ENCODE measurements at places on chromosomes 7 and 10.

DNA sequence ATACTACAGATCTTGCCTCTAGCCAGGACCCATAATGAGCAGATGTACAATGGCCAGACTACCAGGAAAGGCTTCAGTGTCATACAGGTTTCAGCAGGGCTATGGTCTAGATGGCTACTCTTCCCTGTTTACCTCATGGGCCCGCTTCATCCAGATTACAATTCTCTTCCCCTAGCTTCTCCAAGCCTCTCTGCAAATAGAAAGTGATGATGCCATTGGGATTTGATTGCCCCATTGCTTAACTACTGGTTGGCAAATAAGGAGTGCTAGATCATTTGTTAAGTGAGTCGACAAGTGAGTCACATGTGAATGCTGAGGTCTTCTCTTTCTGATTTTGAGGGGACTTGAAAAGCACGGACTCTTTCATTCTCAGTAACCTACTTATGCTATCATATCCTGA, 361.5 kb upstream of the LRRTM3 start:
- DNase-seq = no peak

- DNase-seq = no peak
Observed at GRCh38 chr7:957418-958220, 3.1 kb upstream of the ADAP1 start.

DNA sequence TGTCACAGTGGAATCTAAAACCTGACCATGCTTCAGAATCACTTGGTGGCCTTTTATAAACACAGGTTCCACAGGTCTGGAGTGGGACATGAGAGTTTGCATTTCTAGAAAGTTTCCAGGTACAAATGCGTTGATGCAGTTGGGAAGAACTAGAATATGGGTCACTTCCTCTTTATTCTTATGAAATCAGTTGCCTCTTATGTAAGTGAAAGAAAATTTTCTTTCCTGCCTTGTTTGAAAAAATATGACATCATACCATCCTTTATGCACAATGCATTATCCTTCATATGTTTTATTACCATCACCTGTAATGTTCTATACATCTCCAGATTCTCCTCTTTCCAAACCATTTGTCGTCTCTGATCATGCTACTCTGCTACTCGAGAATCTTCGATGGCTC, 44.0 kb downstream of the PLXNA4 start:
- DNase-seq = no peak

DNA sequence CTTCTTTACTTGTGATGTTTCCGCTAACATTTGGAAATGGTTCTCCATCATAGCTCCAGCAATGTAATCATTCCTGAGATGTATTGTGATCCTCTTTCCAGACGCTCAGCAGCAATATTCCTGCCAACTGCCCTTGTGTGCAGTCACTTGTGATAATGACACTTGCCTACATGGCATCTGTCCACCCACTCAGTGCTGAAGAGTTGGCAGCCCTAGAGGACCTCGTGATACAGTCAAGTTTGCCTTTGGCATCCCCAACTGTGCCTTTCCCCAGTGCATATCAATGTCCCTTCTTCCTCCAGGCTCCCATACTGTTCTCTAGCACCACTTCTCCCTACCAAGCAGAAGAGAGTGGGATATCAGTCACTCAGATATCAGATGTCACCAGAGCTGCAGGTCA, 64.9 kb downstream of the MYOF start:
- DNase-seq = no peak

DNA sequence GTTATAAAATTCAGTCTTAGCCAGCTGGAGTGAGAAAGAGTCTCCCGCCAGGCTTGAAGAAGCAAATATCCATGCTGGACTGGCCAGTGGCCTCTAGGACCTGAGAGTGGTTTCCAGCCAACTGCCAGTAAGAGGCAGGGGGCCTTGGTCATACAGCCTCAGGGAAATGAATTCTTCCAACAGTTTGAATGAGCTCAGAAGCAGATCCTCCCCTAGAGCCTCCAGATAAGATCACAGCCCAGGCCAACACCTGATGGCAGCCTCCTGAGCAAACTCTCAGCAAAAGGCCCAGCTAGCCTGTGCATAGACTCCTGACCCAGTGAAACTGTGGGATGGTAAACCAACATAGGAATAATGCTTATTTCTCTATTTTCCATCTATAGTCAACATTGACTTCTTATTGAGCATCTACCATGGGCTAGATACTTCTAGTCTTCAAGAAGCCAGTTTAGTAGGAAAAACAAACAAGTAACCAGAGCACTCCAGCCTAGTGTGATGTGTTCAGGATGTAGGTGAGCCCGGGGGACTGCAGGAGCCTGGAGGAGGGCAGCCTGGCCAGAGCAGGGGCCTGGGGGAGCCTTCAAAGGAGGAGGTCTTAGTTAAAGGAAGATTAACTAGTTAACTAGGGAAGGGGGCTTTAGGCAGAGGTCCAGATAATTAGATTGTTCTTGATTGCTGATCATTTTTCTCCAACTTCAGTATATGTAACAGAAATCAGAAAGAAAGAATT, 115.4 kb upstream of the ADO start:
- DNase-seq = no peak

- DNase-seq = no peak
Observed at GRCh38 chr10:68001539-68001938, 73.5 kb downstream of the HERC4 start.

GRCh38 chr10:74194545-74194944, 43.5 kb downstream of the ADK start:
- no peak for DNase-seq

DNA sequence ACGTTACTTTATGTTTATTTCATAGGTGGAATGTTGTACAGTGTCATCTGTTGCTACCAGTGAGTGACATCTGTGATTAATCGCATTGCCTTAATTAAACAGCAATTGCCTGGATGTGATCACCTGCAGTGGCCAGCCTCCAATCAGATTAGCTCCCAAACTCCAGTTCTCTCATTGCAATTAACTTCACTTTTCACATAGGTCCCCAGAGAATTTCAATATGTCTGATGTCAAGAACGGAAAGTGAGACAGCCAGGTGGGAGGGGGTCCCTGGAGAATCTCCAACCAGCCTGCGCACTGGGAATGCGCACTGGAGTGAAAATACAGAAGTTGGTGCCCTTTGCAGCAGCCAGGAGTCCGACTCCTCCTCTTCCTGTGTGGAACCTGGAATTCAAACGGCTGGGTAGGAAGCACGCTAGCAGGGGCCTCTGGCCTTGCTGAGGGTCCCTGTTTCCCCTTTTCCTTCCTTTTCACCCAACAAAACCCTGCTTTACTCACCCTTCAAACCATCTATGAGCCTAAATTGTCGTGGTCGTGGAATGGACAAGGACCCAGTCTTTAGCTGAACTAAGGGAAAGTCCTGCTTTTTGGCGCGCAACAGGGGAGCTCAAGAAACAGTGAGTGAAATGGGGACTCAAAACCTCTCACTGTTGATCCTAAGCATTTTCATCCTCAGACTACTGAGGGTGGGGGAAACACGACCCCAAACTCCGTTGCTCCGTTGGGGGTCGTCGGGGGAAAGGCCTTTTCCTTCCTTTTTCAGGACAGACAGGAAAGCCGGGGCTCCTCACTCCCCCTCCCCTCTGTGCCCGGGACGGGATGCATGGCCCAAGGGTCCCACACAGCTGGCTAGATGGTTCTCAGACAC, 1355.5 kb upstream of the LRRTM3 start:
- DNase-seq = no peak

DNA sequence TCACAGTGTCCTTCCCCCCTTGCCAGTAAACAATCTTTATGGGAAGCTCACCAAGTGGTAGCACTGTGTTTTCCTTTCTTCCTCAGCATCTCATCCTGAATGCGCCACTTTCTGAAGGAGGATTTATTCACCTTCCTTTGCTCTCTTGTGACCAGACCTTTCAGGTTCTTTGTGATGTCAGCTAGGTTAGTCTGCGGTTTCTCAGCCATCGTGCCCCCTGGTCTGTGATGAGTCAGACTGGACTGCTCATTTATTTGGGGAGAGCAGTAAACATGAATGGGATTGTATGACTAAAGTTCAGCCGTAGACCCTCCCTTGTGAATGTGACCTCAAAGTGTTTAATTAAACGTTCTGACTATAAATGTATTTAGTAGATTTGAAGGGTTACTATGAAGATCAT, 235.1 kb upstream of the CELF2 start:
- no peak for DNase-seq

- no peak for DNase-seq
Observed at GRCh38 chr7:42107484-42108240, 129.3 kb downstream of the GLI3 start.

GRCh38 chr7:23410446-23411183, 59.7 kb downstream of the IGF2BP3 start:
- DNase-seq = no peak

DNA sequence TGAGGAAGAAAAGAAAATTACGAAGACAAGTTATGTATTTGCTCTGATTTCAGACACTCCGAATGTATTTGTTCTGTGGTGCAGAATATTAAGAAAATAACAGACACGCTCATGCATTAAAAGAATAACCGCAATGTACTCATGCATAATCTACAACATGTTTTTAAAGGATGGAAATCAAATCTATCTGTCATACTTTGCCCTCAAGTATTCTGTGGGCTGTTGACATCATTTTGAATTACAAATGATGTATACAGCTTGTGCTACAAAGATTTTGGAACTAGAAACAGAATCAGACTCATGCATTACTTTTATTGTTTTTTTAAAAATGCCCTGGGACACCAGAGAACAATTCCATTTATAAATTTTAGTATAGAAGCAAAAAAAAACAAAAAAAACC, 69.9 kb downstream of the APBB1IP start:
- DNase-seq = no peak

DNA sequence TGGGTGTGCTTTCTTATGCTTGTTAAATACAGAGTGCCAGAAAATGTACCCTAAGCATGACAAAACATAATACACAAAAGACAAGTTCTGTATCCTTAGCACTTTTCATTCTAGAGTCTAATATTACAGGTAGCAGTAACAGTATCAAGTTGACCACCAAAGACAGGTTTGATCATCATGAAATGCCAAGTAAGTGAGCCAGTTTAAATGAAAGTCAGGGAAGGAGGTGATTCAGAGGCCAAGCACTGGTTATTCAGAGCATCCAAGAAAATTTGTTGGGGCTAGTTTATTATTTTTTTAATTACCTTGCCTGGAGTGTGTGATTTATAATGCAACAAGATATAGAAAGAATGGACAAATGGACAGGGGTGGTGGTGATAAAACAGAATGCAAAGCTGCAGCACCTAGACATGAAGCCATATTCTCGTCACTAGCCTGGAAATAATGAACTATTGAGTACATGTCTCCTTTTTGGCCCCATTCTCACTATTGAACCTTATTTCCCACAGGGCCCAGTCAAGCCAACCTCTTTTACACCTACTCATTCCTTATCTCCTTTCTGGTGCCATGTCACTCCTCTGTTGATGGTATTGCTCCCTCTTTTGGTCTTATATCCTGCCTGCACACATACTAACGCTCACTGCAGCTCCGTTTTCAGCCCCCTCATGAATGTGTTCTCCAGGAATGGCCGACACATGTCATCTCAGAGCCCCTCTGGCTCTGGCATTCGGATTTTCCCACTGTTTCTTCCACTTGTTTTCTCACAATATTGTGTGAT, 78.6 kb upstream of the GLCCI1 start:
- DNase-seq = no peak

DNA sequence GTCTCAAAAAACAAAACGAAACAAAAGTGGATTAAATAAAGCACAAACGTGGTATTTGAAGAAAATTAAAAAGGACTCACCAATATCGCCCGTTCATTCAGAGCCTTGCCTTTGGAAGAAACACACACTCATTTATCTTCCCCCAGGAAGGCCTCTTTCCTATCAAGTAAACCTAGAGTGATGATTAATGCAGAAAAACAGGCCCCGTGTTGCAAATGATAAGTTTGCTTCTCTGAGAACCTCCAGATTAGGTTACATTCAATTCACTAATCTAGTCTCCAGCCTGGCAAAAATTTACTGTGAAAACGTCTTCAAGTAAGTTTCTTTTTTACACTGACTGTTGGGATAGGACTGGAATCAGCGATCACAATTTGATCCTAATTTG, 78.0 kb upstream of the C1GALT1 start:
- DNase-seq = no peak

DNA sequence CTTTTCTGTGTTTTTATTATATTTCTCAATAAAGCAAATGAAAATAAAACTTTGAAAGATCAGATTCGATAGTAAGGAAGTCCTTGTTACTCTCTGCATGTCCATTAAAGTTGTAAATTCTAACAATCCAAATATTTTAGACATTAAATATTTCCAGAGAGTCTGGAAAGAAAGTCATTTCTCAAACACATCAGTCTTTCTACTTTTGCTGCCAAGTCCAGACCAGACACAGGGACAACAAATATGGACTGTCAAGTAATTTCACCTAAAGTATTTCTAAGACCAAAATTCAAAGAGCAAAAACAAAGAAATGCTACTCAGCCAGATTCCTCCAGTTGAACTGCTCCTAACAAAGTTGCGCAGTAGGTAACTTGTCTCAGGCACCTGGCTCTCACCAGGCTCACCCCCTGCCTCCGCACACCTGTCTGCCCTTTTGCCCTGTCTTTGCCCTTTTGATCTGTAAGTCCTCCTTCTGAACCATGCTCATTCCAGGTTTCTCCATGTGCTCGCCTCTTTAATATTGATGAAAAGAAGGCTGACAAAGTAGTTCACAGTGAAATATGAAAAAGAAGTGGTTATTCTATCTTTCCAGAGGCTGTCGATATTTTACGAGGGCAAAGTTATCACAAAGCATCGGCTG, 300.5 kb downstream of the C7orf25 start:
- DNase-seq = no peak

- DNase-seq = no peak
Observed at GRCh38 chr7:73918926-73919693, 58.2 kb downstream of the TMEM270 start.

GRCh38 chr7:70951271-70951962, 180.5 kb upstream of the GALNT17 start:
- DNase-seq = no peak

DNA sequence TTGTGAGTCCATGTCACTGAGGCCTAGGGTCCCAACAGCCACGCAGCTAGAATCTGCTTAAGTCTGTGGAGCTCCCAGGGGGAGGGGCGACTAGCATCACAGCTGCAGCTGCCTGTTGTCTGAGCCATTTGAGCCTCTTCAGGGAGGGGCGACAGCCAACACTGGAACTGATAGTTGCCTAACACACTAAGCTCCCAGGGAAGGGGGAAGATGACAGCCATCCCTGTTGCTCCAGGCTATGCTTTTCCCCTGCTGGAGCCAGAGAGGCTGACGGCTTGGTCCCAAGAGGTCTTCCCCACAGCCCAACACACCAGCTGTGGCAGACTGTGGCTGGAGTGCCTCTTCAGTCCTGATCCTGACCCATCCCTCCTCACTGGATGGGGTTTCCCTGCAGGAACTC, 817.5 kb downstream of the NXPH1 start:
- no peak for DNase-seq

- DNase-seq = no peak
Observed at GRCh38 chr10:118496525-118496924, 98.9 kb downstream of the PRLHR start.

- no peak for DNase-seq
Observed at GRCh38 chr10:30447125-30447799, 13.3 kb downstream of the MAP3K8 start.

Data from NCI-H1417 treated with DMSO at 0.1 percent for 48 hours (cell line).